T47D (cell line): ENCODE measurements at places on chromosomes 7 and 10.

DNA sequence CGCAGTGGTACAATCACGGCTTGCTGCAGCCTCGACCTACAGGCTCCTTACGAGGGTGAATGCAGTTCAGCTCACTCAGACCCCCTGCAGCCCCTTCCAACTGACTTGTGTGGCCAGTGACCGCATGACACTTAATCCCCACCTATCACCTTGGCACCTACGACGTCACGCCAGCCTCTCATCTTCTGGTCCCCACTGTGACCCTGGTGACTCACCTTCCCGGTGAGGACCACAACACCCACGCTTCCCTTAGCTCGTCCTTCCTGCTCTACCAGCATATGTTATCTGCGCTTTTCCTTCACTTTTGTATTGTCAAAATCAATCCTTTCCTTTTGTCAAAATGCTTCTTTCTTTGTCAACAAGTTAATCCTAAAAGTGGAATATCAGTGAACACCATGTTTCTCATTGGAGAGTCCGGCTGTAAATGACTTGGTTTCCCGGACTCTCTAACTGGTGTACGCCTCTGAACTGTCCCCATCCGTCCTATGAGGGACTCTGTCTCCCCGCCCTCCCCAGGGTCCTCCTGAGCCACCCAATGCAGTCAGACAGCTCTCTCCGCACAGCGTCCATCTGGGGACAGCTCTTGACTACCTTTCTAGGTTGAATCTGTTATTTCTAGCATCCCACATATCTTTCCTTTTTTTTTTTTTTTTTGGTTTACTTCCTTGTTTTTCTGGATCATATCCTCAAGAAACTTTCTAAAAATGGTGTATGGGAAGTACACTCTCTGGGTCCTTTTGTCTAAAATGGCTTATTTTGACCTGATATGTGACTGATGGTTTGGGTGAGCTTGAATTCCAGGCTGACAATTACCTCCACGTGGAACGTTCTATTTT is 37.3 kb downstream of the CFAP46 start:
- no peak for DNase-seq

DNA sequence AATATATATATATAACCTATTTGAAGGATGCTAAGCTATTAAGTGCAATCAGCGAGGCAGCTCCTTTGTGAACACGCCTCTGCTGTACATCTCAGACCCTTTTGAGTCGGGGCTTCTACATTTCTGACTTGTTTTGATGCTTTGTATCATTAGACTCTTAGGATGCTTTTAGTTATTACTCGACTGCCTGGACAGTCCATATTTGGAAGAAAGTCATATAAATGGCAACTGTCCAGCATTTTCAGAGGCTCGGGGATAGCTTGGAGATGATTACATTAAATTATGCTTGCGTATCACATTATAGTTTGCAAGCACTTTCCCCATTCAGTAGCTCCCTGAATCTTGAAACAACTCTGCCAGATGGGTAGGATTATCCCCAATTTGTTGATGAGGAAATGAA is 257.9 kb downstream of the PTEN start:
- DNase-seq = no peak

GRCh38 chr10:103911021-103911459 is 6.9 kb downstream of the STN1 start:
- DNase-seq = no peak

DNA sequence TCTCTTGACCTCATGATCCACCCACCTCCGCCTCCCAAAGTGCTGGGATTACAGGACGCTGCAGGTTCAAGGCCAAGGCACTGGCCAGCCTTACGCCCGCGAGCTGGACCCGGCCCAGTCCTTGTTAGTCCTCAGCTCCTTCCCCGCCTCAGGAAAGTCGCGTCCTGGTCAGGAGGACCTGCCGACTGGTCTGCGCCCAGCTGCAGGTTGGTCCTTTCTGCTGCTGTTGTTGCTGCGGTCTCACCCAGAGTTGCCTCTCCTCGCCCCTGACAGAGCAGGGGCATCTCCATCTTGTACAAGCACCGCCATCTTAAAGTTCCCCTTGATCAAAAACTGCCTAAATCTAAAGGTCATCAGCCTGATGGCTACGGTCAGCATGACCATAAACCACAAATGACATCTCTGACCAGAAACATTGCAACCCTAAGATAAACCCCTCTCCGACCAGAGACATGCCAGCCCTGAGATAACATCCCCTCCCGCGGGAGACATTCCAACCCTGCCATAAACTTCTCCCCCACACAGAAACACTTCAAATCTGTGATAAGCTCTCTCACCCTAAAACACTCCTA is 13.9 kb upstream of the BMS1 start:
- no peak for DNase-seq

GRCh38 chr10:27618906-27619305 is 114.8 kb downstream of the RAB18 start:
- no peak for DNase-seq
